Right cardiac atrium (tissue), 5 donors: ENCODE measurements at places on chromosomes 3 and 15. TPM values are rescaled to one million over a fixed set of nuclear protein-coding genes. Genes with fewer than 3 reads are reported as not detected.

DNA sequence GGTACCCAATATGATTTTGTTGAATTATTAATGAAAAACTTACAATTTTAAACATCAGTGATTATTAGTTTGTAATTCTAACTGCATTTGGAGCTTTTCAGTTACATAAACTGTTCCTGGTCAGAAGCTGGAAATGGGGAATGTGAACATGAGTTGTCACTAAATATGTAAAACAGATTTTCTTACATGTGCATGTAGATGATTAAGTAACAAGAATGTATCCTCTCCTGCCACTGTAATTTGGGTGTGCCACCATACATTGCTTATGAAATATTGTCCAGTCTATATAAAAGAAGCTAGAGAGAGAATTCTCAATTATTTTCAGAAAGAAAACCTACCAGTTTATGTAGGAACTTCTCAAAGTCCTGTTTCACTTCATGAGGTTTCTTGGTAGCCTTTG is 91.6 kb upstream of the FGF7 start:
- no peak for DNase-seq

DNA sequence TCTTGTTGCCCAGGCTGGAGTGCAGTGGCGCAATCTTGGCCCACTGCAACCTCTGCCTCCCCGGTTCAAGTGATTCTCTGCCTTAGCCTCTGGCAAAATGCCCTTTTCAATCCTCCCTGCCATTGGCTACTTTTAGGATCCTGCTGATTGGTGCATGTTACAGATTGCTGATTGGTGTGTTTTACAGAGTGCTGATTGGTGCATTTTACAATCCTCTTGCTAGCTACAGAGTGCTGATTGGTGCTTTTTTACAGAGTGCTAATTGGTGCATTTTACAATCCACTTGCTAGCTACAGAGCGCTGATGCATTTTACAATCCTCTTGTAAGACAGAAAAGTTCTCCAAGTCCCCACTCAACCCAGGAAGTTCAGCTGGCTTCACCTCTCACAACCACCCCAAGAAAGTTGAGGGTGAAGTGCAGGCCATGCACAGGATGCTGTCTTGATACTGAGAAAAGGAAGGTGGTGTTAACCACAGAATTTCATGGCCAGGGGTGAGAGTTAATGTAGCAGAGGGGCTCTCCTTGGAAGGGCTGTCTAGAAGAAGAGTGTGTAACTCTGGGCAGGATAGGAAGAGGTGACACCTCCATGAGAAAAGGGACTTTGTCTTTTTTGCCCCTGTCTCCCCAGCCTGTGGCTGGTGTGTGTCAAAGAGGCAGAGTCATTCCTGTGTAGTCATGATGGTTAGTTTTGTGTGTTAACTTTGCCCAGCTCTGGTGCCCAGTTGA is 145.9 kb downstream of the APBA2 start:
- DNase-seq = no peak

GRCh38 chr3:40731445-40731844 is 206.7 kb downstream of the ZNF621 start:
- no peak for DNase-seq

PAQR5 gene
- 0.42 TPM for total RNA-seq

CHRNA5 gene
- total RNA-seq = 2.0 TPM

TIMP4 gene
- 15.0 TPM for total RNA-seq

- no peak for DNase-seq
Measured at GRCh38 chr3:38015485-38015884, 14.0 kb downstream of the PLCD1 start.

GRCh38 chr3:125207949-125208568 is 4.5 kb downstream of the SLC12A8 start:
- DNase-seq = no peak

- no peak for DNase-seq
Measured at GRCh38 chr15:89905846-89906378, 6.8 kb downstream of the ARPIN start.

GRCh38 chr3:64888840-64889392 is 201.1 kb upstream of the ADAMTS9 start:
- DNase-seq = no peak

OR5H15 gene
- not detected for total RNA-seq

- no peak for DNase-seq
Measured at GRCh38 chr3:114307222-114307830, 13.5 kb downstream of the TIGIT start.

DNA sequence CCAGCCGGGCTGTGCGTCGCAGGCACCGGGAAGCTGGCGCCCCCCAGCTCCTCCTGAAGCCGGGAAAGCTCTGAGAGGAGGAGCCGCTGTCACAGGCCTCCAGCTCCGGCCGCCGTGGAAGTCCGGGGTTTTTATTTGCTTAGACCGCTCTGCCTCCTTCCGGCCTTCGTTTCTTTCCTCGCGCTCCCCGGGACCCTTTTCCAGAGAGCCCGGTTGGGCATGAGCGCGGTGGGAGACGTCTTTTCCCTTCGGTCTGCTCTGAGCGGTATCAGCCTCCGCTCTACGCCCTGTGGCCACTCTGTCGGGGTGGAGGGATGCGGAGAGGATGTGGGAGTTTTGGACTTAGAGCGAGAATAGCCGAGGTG is 559 bp downstream of the SENP5 start:
- no peak for DNase-seq

- no peak for DNase-seq
Measured at GRCh38 chr3:52819936-52820335, 10.5 kb downstream of the ITIH4 start.

MYD88 gene
- 19.8 TPM for total RNA-seq

- DNase-seq = no peak
Measured at GRCh38 chr15:40006646-40007045, 32.3 kb downstream of the SRP14 start.

DNA sequence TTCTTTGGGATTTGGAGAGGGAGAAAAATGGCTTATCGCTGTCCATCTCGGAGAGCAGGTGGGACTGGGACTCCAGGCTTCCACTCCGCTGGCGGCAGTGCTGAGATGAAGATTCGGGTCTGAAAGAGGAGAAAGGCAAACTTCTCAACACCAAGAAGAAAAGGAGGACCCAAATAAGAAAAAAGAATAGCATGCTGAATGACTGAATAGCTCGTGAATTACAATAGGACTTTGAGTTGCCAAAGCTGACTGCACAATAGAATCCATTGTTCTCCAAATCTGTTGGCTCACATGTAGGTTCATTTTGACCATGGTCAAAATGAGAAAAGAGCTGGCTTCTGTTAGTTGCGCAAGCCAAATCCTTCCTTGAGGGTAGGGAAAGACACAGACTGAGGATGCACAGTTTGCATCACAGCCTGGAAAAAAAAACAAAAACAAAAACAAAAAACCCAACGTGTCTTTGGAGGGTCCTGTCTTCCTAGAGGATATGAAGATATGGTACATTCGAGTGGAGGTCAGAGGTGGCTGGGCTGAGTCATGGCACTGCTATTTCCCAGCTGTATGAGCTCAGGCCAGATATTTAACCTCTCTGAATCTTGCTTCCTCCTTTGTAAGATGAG is 59.3 kb upstream of the LMOD3 start:
- peak; percentile 27 for DNase-seq

GCSAM gene
- total RNA-seq = not detected

DNA sequence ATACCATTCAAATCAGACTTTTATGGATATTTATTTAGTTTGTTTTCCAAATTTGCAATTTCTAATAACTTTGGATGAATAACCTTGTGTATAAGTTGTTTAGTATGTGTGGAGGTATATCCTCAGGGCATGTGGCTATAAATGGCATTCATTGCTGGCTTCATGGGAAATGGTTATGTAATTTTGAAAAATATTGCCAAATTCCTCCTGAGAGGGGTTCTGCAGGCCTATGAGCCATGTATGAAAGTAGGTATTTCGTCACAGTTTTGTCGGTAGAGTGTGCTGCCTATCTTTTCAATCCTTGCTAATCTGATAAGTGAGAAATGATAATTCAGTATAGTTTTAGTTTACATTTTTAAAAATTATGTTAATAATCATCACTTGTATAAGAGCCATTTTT is 256.4 kb upstream of the ZNF385D start:
- no peak for DNase-seq

DNA sequence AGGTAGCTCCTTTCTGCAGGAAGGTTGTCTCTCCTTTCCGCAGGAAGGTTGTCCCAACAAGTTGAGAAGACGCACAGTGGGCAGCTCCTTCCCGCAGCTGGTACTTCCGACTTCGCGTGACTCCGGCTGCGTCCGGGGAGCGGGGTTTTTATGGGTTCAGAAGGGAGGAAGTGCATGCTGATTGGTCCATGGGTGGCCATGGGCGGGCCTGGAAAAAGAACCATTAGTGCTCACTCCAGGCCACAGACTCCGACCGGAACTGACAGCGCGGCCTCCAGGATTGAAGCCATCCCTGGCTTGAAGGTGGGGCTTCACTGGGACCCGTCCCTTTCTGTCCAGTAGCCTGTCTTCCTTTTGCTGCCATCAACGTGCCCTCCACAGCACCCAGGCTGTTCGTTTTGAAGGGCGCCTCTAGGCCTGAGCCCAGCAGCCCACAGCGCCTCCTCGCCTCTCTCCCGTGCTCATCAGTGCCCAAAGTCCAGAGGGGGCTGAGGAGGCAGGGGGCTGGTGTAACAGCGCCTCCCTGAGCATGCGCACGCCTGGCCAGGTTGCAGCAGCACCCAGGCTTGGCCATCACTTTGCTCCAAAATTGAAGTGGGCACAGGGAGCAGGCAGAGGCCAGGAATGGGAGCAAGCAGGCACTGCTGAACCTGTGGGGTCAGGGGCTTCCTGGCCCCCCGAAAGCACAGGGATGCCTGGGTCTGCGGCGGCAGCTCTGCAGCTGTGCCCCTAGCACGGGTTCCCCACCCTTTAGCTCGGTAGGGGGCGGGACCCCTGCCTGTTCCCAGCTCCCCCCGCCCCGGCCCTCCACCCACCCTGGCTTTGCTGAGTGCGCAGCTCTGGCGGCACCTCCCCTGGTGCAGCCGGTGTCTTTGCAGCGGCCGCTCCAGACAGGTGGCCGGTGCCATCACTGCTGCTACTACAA is 330.6 kb upstream of the MCTP2 start:
- no peak for DNase-seq

GRCh38 chr3:120326784-120327183 is 22.4 kb downstream of the LRRC58 start:
- no peak for DNase-seq

- DNase-seq = no peak
Measured at GRCh38 chr3:45145681-45146614, at the start of gene CDCP1. Gene CDCP1, minus strand, starts transcription at chr3:45146378. Its CDS starts 91 bp downstream, at chr3:45146287.
